NB4 (cell line): ENCODE measurements at places on chromosomes 5 and 9.

GRCh38 chr9:27504259-27504658 lies 19.8 kb upstream of the IFNK start:
- DNase-seq: no peak

- DNase-seq: no peak
Measured at GRCh38 chr5:177194268-177194667, 60.7 kb downstream of the NSD1 start.

- no peak for DNase-seq
Measured at GRCh38 chr5:88483964-88484672, 215.5 kb upstream of the TMEM161B start.

GRCh38 chr5:7902666-7903625 lies 34.0 kb downstream of the MTRR start:
- no peak for DNase-seq

- DNase-seq: peak; percentile 53
Measured at GRCh38 chr9:108813951-108814601, 41.7 kb downstream of the ACTL7B start.

GRCh38 chr5:58860680-58861079 lies 277.8 kb downstream of the RAB3C start:
- DNase-seq: peak; percentile 85

DNA sequence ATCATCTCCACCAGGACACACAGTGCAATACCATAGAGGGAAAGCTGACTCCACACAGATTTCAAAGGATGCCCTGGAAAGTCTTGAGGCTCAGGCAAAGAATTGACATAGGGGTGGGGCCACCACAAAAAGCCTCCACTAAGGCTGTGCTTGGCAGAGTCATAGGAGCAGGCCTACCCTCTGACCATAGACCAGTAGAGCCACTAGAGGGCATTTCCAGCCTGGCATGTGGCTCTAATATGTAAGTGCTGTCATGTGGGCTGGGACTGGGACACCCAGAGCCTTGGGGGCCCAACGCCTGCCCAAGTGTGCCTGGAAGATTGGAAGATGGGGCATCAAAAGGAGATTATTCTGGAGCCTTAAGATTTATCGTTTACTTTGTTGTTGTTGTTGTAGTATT lies 726.0 kb downstream of the DNAH5 start:
- peak; percentile 23 for DNase-seq

GRCh38 chr5:64417390-64417789 lies 88.4 kb upstream of the RGS7BP start:
- DNase-seq: peak; percentile 1

- peak; percentile 60 for DNase-seq
Measured at GRCh38 chr5:126544087-126544740, 50.8 kb downstream of the ALDH7A1 start.

- DNase-seq: no peak
Measured at GRCh38 chr9:108053555-108054061, 564.0 kb upstream of the KLF4 start.

GRCh38 chr5:67807439-67807888 lies 408.1 kb upstream of the PIK3R1 start:
- DNase-seq: no peak

DNA sequence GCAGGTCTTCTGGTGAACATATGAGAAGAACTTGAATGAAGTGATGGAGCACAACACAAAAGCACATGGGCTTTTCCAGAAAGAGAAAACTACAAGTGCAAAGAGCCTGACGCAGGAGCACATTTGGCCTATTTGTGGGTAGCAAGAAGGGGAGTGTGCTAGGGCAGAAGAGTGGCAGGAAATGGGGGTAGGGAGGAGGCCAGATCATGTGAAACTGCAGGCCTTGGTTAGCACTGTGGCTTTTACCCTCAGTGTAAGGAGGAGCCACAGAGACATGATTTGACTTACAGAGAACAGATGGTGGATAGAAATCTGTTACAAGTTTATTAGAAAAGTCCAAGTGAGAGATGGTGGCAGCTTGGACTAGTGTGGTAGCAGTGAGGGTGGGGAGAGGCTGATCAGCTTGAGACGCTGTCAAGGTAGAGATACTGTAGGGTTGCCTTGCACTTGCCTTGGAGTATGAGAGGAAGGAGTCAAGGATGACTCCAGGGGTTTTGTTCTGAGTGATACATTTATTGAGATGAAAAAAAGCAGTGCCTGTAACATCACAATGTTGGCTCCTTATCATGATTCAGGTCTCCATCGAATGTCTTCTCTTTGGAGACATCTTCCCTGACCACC lies 126.7 kb downstream of the PPP2R2B start:
- DNase-seq: no peak

- no peak for DNase-seq
Measured at GRCh38 chr9:31146485-31147166, 1237.8 kb upstream of the ACO1 start.

DNA sequence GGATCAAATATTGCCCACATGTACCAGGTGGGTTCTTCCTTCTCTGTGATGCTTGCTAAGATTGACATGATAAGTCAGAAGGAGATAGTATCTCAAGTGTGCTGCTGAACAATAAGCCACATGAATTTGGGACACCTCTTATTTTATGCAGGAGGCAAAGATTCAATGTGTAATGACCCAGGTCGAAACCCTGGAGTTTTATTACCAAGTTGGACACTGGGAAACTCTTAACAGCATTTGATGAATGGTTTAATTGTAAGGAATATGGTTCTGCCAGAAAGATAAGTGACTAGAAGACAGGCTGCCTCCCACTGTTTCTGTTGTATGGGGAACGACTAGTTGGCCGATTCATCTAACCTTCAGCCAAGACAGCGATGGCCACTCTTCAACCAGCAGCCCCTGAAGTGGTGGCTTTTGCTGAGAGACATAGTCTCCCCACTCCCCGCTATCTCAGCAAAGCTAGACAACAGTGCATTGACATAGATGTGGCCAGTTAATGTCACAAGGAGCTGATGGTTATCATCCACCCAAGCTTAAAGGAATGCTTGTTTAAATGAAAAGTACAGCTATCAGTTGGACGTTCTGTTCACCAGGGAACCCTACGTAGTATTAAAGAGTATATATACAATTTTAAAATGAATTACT lies 407.7 kb downstream of the KDM4C start:
- no peak for DNase-seq

DNA sequence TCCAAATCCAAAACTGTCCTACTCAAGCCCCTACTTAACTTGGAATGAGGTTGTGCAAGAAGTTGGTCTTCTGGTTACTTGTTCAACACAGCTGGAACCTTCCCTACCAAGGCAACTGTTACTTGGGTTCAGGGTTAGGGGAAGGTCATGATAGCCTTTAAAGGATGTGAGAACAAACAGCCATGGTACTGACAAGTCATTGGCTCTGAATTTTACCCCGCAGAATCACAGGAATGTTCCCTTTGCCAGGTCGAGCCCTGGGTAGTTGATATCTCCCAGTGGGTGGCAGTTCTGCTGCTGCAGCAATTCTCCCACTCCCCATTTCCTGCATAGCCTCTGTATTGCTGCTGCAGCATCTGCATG lies 396.1 kb upstream of the MPDZ start:
- no peak for DNase-seq

GRCh38 chr5:169862391-169862811 lies 117.9 kb downstream of the INSYN2B start:
- DNase-seq: no peak

- DNase-seq: no peak
Measured at GRCh38 chr5:1432296-1432695, 12.9 kb downstream of the SLC6A3 start.

DNA sequence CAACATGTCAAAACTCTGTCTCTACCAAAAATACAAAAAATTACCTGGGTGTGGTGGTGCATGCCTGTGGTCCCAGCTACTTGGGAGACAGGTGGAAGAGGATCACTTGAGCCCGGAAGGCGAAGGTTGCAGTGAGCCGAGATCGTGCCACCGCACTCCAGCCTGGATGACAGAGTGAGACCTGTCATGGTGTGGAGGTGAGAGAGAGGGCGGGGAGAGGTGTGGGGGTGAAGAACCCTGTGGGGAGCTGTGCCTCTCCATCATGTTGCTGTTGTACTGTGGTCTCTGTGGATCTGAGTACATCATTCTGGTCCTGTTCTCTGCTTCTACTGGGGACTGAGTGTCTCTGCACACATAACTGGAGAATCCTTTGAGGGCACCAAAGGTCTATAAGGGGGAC lies 11.3 kb upstream of the SLC34A1 start:
- DNase-seq: no peak

GRCh38 chr5:176716320-176716719 lies 69.0 kb downstream of the TSPAN17 start:
- DNase-seq: no peak

DNA sequence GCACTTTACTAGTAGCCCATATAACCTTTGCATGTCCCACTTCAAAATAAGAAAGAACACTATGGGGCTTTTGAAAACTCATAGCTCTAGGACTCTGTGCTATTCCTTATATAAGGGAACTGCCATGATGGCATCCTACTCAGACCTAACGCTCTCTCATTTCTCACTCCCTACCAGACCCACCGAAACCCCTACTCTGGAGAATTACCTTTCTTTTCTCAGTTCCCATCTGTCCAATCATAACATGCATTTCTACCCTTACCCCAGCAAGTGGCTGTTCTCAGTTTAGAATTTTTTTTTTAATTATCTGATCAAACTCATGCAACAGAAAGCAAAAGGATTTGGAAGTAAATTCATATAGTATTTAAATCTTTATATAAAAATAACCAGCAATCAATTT lies 27.3 kb downstream of the CARNMT1 start:
- DNase-seq: no peak

DNA sequence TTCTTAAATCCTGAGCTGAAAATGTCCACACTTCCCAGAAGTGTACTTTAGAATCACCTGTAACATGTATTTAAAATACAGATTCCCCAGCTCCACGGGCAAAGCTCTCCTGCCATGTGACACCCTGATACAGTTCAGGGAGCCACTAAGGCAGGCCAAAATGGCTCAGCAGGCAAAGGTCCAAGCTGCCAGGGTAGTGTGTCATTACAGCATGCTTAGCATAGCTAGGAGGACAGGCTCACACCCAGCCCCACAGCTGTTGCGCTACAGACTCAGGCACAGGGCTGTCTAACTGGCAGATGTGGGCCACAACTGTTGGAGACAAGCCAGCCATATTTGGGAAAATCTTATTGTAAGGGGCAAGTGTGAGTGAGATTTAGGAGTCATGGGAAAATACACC lies 73.0 kb downstream of the C9orf85 start:
- DNase-seq: no peak

DNA sequence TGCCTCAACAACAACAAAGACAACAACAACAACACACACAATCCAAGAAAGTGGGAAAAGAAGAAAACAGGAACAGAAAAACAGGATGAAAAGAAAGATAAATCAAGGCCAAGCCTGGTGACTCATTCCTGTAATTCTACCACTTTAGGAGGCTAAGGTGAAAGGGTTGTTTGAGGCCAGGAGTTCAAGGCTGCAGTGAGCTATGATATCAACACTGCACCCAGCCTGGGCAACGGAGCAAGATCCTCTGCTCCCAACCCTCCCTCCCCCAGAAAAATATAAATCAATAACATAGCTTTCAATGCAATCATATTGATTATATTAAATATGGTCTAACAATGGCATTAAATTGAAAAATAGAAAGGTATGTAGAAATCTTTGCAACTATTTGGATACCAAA lies 32.1 kb downstream of the CENPK start:
- DNase-seq: no peak

DNA sequence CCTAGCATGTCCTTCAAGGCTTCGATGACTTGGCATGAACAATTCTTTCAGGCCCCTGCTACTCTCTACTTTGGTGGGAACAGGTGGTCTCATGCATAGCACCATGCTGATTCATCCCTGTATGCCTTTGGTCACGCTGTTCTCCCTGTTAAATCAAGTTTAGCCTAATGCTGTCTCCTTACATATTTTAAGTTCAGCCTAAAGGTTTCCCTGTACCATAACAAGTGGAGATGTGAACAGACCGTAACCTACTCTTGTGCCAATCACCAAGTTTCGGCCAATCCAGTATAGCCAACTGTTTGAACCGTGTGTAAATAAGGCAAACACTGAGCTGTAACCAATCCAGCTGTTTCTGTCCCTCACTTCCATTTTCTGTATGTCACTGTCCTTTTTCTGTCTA lies 8.0 kb downstream of the GAS1 start:
- no peak for DNase-seq

GRCh38 chr5:66744040-66744439 lies 147.8 kb downstream of the MAST4 start:
- peak; percentile 2 for DNase-seq

GRCh38 chr9:105259731-105260612 lies 15.5 kb downstream of the SLC44A1 start:
- no peak for DNase-seq

- DNase-seq: no peak
Measured at GRCh38 chr5:53403758-53404157, 76.7 kb upstream of the FST start.

- DNase-seq: no peak
Measured at GRCh38 chr5:80249901-80250300, 5.9 kb downstream of the SERINC5 start.

DNA sequence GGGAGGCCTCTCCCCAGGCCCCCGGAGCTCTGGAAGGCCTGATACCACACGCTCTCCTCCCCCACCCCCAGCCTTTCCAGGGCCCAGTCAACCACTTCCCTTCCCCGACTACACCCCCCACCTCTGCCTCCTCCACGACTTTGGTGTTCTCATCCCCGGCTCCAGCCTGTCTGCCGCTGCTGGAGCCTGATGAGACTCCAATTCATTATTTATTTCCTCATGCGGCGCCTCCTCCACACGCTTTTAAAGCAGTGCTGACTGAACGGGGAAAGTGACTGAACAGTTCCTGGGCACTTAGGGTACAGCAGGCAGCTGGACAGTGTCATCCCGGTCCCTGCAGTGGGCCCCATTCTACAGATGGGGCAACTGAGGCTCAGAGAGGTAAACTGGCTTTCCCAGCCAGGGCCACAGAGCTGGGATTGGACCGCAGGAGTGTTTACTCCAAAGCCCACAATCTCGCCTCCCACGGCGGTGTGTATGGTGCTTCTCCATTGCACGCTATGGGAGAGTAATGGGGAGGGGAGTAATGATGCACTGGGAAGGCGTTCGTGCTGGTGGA lies 15.9 kb upstream of the RPL26L1 start:
- DNase-seq: peak; percentile 87
